GM23338 (cell line): ENCODE measurements at places on chromosomes 12 and 14. TPM values are rescaled to one million over a fixed set of nuclear protein-coding genes. Genes with fewer than 3 reads are reported as not detected.
A peak's percentile ranks its signal among the peaks of the same experiment; 100 is the strongest.

- DNase-seq = peak; percentile 35
- H3K36me3 ChIP-seq = no peaks in the 10 kb centered on the region
- no peaks in the 10 kb centered on the region for H3K27me3 ChIP-seq
- peaks cover 47% of the 10 kb centered on the region for H3K4me1 ChIP-seq
- no peak overlapping the region for H3K4me3 ChIP-seq
Observed at GRCh38 chr14:89207925-89208328, 209.1 kb downstream of the FOXN3 start.

- peaks cover 20% of the 10 kb centered on the region; the same call in 1 of the 2 replicates for H3K27me3 ChIP-seq
- no peak for DNase-seq
- H3K36me3 ChIP-seq = no peaks in the 10 kb centered on the region
- no peak overlapping the region for H3K4me3 ChIP-seq
- no peak overlapping the region for H3K27ac ChIP-seq
Observed at GRCh38 chr12:1616233-1617066, 12.6 kb upstream of the WNT5B start.

GRCh38 chr14:94173885-94174603, at the start of gene PPP4R4:
TSS of gene PPP4R4 (plus strand) at chr14:94174322. CDS start at chr14:94174466, 144 bp downstream.
- H3K4me3 ChIP-seq = peak within 1 kb of the TSS; percentile 94
- peaks cover 37% of the 10 kb centered on the region for H3K27me3 ChIP-seq
- H3K27ac ChIP-seq = peak within 1 kb of the TSS; percentile 87
- H3K36me3 ChIP-seq = no peaks in the 10 kb centered on the region
- peaks cover 17% of the 10 kb centered on the region for H3K4me1 ChIP-seq

GRCh38 chr14:39232554-39233415, 930 bp upstream of the MIA2 start:
- no peaks in the 10 kb centered on the region for H3K4me1 ChIP-seq
- H3K36me3 ChIP-seq = no peaks in the 10 kb centered on the region
- no peak overlapping the region for H3K27ac ChIP-seq
- no peaks in the 10 kb centered on the region for H3K27me3 ChIP-seq
- no peak for DNase-seq

DNA sequence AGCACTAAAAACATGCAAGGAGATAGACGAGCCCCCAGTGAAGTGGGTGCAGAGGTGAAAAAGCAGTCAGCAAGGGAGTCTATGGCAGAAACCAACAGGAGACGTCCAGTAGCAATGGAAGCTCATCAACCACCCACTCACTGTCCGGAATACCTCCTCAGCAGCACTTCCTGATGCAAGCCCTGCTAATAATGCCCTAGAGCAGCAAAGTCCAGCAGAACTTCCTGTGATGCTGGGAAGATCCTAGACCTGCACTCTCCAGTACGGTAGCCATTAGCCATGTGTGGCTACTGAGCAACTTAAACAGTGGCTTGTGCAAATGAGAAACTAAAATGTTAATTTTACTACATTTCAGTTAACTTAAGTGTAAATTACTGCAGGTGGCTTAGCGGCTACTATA, 11.0 kb downstream of the SERPINA9 start:
- DNase-seq = no peak
- no peaks in the 10 kb centered on the region for H3K27me3 ChIP-seq
- H3K27ac ChIP-seq = no peak overlapping the region
- H3K4me1 ChIP-seq = no peaks in the 10 kb centered on the region
- H3K36me3 ChIP-seq = no peaks in the 10 kb centered on the region
- no peak overlapping the region for H3K4me3 ChIP-seq

- H3K36me3 ChIP-seq = no peaks in the 10 kb centered on the region
- DNase-seq = no peak
- H3K27ac ChIP-seq = no peak overlapping the region
- peak overlapping the region; percentile 48 for H3K4me3 ChIP-seq
Observed at GRCh38 chr12:114735680-114736374, 51.9 kb upstream of the TBX3 start.

GRCh38 chr12:18681818-18682217, 56.0 kb downstream of the PLCZ1 start:
- no peak overlapping the region for H3K4me3 ChIP-seq
- no peaks in the 10 kb centered on the region for H3K27me3 ChIP-seq
- no peaks in the 10 kb centered on the region for H3K36me3 ChIP-seq
- DNase-seq = peak; percentile 43

GRCh38 chr12:55983232-55983842, 9.5 kb downstream of the RAB5B start:
- DNase-seq = no peak
- no peak overlapping the region for H3K4me3 ChIP-seq
- peaks cover 6% of the 10 kb centered on the region; the same call in 1 of the 2 replicates for H3K36me3 ChIP-seq
- H3K4me1 ChIP-seq = no peaks in the 10 kb centered on the region

DLGAP5 gene
- 106 and 110 TPM in 2 replicates for total RNA-seq

TAS2R7 gene
- not detected in 2 replicates for total RNA-seq

KCNK10 gene
- 1.0 TPM in 2 replicates for total RNA-seq

MMP14 gene
- 48.9 and 56.4 TPM in 2 replicates for total RNA-seq
